MCF 10A (cell line): ENCODE measurements at places on chromosomes 6 and 20. TPM values are rescaled to one million over a fixed set of nuclear protein-coding genes. Genes with fewer than 3 reads are reported as not detected.

DNA sequence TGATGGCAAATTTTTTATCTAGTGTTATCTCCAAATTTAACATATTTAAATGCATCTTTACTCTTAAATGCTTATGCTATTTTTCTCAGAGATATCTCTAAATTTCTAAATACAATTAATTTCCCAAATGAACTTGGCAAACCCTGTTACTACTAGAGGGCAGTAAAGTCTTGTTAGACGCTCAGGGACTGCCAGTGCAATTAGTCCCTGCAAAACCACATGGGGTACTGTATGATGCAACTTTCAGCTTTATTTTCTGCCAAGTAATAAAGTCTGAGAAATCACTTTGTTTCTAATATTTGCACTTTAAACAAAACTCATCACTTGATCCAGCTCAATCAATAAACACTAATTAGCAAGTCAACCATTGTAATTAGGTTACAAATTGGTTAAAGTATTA is 76.0 kb upstream of the ADGRB3 start:
- no peak overlapping the region for H3K27ac ChIP-seq
- peaks cover 12% of the 10 kb centered on the region for H3K4me1 ChIP-seq
- H3K36me3 ChIP-seq = no peaks in the 10 kb centered on the region
- no peak overlapping the region for H3K4me3 ChIP-seq

OR2J3 gene
- total RNA-seq = not detected in 2 replicates

- H3K27ac ChIP-seq = no peak overlapping the region
- peaks cover 5% of the 10 kb centered on the region for H3K4me1 ChIP-seq
- no peaks in the 10 kb centered on the region for H3K36me3 ChIP-seq
- no peaks in the 10 kb centered on the region for H3K27me3 ChIP-seq
Observed at GRCh38 chr6:165679326-165679725, 16.3 kb upstream of the PDE10A start.

GNMT gene
- total RNA-seq = 0.30 TPM in 1 of 2 replicates, not detected in the other

DNA sequence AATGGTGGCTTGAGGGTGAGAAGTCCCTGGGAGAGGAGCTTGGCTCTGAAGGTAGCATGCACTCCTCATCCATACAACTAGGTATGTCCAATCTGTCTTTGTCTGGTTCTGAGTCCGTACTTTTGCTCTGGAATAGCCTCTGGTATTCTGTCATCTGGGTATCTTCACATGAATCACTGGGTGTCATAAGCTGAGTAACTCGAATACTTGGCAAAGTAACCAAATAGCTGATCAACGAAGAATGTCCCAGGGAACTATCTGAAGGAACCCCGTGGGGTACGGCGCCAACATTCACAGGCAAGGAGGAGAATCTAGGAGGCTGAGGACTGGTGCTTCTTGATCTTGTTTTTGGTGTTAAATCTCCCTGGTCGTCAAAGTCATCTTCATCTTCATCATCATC is 184.8 kb downstream of the HIVEP2 start:
- H3K4me1 ChIP-seq = peaks cover 24% of the 10 kb centered on the region
- peaks cover 59% of the 10 kb centered on the region for H3K36me3 ChIP-seq
- H3K27me3 ChIP-seq = no peaks in the 10 kb centered on the region
- H3K4me3 ChIP-seq = no peak overlapping the region
- no peak overlapping the region for H3K27ac ChIP-seq

DNA sequence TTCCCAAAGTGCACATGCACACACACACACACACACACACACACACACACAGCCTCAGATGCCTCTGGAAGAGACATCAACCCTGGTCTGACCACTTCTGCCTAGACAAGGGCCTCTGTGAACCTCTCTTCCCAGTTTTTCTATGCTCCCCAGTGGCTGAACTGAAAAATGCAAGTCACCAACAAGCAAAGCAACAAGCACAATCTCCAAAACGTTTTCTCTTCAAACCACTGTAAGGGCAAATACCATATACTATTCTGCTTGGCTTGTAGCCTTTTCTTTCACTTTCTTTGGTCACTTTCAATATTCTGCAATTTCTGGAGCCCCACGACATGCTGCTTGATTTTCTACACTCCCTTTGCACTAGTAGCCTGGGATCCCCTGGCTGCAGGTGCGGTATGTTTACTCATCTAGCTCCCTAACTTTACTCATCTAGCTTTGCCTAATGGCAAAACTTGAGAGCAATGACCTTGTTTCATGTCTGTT is 121.4 kb upstream of the DST start:
- peaks cover 23% of the 10 kb centered on the region for H3K4me1 ChIP-seq
- H3K27ac ChIP-seq = no peak overlapping the region
- DNase-seq = peak; percentile 59
- H3K4me3 ChIP-seq = no peak overlapping the region
- H3K27me3 ChIP-seq = no peaks in the 10 kb centered on the region
- H3K36me3 ChIP-seq = no peaks in the 10 kb centered on the region

DNA sequence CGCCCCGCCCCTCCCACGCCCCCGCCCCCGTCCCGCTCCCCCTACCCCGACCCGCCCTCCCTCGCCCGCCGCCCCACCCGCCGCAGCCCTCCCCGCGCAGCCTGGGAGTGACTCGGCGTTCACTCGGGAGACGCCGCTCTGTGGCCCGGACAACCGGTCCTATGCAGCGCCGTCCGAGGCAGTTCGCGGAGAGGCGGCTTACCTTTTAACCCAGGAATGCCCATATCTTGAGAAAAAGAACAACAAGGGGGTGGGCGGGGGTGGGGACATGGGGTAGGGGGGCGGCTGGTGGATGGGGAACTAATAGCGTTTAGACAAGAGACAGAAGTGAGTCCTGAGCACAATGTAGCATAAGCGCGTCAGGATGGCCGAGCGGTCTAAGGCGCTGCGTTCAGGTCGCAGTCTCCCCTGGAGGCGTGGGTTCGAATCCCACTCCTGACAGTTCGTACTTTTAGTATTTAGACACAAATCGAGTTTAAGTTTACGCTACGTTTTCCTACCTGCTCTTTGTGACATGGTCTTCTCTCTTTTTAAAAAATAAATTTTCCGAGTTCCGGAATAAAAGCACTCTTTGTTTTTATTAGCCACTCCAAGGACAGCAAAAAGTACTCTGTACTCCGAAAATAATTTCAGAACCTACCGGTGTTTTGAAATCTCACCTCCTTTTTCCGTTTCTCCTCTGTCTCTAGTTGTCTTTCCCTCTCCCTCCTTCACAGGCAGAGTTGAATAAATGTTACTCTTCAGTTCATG is 17.1 kb upstream of the HMGN4 start:
- peak overlapping the region; percentile 17 for H3K27ac ChIP-seq
- peak; percentile 82 for DNase-seq
- H3K36me3 ChIP-seq = peaks cover 11% of the 10 kb centered on the region
- H3K4me3 ChIP-seq = peak overlapping the region; percentile 66

NT5E gene
- 112 and 121 TPM in 2 replicates for total RNA-seq

DNA sequence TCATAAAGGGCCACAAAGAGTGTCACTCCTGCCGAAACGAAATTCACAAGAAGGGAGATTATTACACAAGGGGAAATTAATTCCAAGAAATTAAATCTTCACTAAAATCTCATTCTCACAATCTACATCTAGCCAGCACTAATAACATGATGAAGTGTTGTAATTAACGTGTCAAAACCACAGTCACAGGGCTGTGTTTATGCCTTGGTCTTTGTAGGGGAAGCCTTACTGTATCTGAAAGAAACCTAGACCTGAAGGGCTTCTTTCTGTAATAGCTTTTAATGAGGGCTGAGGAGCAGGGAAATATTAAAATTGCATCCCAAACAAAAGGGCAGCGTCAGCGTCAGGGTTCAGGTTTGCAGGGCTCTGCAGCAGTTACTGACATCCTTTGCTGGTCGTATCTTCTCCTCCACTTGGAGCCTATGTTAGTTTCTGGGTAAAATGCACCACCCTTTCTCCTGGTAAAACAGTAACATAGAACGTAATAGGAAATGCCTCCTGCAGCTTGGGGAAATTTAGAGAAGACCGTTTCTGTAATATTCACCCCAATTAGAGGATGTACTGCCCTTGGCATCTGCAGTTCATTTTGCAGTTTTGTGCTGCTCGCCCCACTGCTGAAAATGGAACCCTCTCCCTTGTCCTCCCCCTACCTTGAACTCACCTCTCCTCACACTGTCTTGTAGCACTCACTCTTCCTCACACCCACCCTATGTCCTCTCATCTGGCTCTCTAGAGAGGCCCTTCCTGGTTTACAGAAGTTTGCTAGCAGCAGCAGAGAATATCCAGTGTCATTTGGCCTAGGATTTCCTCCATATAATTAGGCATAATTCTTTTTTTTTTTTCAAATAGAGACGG is 109.0 kb upstream of the TRAF3IP2 start:
- peaks cover 7% of the 10 kb centered on the region for H3K4me1 ChIP-seq
- H3K27ac ChIP-seq = no peak overlapping the region
- peaks cover 7% of the 10 kb centered on the region for H3K36me3 ChIP-seq
- H3K27me3 ChIP-seq = no peaks in the 10 kb centered on the region
- no peak overlapping the region for H3K4me3 ChIP-seq

- peaks cover 8% of the 10 kb centered on the region for H3K4me1 ChIP-seq
- H3K36me3 ChIP-seq = no peaks in the 10 kb centered on the region
- H3K27ac ChIP-seq = no peak overlapping the region
- no peak overlapping the region for H3K4me3 ChIP-seq
- no peaks in the 10 kb centered on the region for H3K27me3 ChIP-seq
Observed at GRCh38 chr20:13458860-13459451, 179.8 kb downstream of the TASP1 start.

GRCh38 chr6:27882624-27883023 is 29.6 kb downstream of the OR2B2 start:
- no peak overlapping the region for H3K4me3 ChIP-seq
- no peaks in the 10 kb centered on the region for H3K27me3 ChIP-seq
- DNase-seq = no peak
- no peaks in the 10 kb centered on the region for H3K36me3 ChIP-seq
- no peaks in the 10 kb centered on the region for H3K4me1 ChIP-seq
- H3K27ac ChIP-seq = no peak overlapping the region

- no peak overlapping the region for H3K4me3 ChIP-seq
- H3K4me1 ChIP-seq = no peaks in the 10 kb centered on the region
- H3K27me3 ChIP-seq = no peaks in the 10 kb centered on the region
- H3K27ac ChIP-seq = no peak overlapping the region
- H3K36me3 ChIP-seq = peaks cover 1% of the 10 kb centered on the region
Observed at GRCh38 chr20:3137492-3137891, 22.2 kb downstream of the FASTKD5 start.

VGLL2 gene
- total RNA-seq = not detected in 2 replicates

- DNase-seq = peak; percentile 97
- no peaks in the 10 kb centered on the region for H3K36me3 ChIP-seq
- peak overlapping the region; percentile 97 for H3K27ac ChIP-seq
- no peaks in the 10 kb centered on the region for H3K27me3 ChIP-seq
- peaks cover 22% of the 10 kb centered on the region for H3K4me1 ChIP-seq
Observed at GRCh38 chr6:156719720-156720563, 57.2 kb upstream of the ARID1B start.

- no peak overlapping the region for H3K27ac ChIP-seq
- peaks cover 8% of the 10 kb centered on the region for H3K36me3 ChIP-seq
- H3K27me3 ChIP-seq = no peaks in the 10 kb centered on the region
- H3K4me1 ChIP-seq = peaks cover 16% of the 10 kb centered on the region
- H3K4me3 ChIP-seq = no peak overlapping the region
- DNase-seq = no peak
Observed at GRCh38 chr6:28402197-28402596, 2.6 kb upstream of the ZSCAN12 start.

PRKN gene
- total RNA-seq = 2.5 and 6.0 TPM in 2 replicates

DNA sequence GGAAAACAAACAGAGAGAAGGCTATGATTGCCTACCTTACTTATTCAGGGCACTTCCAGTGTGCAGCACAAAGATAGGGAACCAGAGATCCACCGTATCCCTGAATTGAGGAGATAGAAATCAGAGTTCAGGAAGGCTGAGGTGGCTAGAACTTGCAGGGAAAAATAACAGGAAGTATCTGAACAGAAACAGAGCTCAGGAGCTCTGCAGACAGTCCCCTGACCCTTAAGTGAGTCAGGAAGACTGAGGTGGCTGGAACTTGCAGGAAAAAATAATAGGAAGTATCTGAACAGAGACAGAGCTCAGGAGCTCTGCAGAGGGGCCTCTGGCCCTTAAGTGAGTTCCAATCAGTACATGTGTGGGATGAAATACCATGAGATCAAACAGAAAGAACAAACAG is 65.4 kb downstream of the RPRD1B start:
- no peak overlapping the region for H3K4me3 ChIP-seq
- H3K4me1 ChIP-seq = peaks cover 12% of the 10 kb centered on the region
- H3K36me3 ChIP-seq = no peaks in the 10 kb centered on the region
- DNase-seq = no peak
- H3K27ac ChIP-seq = no peak overlapping the region

DNA sequence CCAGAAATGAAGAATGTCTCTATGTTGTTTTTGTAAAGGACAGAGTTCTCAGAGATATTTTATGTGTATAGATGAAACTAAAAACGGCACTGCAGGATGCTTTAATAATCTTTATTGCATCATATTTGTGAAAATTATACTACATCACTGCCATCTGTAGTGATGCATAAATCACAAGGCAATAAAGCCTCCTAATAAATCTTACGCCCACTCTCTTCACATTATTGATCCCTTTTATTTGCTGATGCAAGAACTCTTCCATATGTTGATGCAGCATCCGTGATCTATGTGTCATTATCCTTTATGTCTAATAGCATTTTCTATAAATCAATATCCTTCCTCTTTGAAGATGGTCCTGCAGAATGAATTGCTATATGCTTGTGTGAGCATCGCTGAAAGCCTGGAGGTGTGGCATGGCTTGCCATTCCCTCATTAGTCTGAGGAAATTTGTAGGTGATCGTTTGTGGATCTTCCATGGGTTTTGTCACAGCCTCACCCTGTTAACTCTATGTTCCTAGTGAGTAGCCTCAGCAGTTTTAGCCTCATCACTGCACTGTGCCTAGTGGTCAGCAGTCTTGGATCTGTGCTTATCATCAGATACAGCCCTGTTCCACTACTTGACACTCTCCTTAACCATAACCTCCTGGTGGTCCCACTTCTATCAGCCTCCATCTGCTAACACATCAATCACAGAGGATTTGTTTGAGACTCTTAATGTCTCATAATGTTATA is 983.5 kb downstream of the EYS start:
- no peak overlapping the region for H3K27ac ChIP-seq
- H3K4me3 ChIP-seq = no peak overlapping the region
- H3K27me3 ChIP-seq = no peaks in the 10 kb centered on the region
- H3K36me3 ChIP-seq = no peaks in the 10 kb centered on the region
- no peaks in the 10 kb centered on the region for H3K4me1 ChIP-seq

EDN1 gene
- 1.2 and 2.7 TPM in 2 replicates for total RNA-seq

DNA sequence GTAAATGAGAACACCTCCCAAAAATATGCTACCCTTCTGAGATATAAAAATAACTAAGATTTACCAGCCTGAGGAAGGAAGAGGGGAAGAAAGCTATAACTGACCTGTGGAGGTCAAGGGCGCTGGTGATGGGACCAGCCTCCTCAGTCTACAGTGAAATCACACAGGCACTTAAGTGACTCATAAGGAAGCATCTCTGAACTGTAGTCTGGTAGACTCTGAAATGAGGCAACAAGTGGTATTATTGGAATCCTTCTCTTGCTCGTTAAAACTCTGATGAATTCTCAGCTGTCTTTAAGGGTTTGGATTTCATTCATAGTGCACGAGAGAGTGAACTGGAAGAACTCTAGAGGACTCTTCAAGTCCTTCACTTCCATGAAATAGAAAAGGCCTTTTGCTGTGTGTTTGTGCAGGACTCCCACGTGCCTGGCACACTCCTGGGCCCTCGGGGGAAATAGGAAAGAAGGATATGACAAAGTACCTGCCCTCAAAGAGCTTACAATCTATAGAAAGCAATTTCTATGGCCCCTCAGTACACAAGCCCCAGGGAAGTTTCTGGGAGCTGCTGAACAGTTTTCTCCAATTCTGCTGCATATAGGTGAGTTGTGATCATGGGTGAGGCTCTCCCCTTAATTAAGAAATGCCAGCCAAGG is 231.8 kb upstream of the RREB1 start:
- peak; percentile 78 for DNase-seq
- H3K4me3 ChIP-seq = no peak overlapping the region
- H3K4me1 ChIP-seq = peaks cover 21% of the 10 kb centered on the region
- H3K36me3 ChIP-seq = no peaks in the 10 kb centered on the region

GRCh38 chr6:157988700-157989063 is 7.0 kb downstream of the SYNJ2 start:
- no peaks in the 10 kb centered on the region for H3K27me3 ChIP-seq
- H3K4me1 ChIP-seq = peaks cover 7% of the 10 kb centered on the region
- no peak overlapping the region for H3K27ac ChIP-seq
- H3K36me3 ChIP-seq = no peaks in the 10 kb centered on the region
